Left hindlimb (tissue), 1 donor: ENCODE measurements at places on chromosomes 5 and 9.

DNA sequence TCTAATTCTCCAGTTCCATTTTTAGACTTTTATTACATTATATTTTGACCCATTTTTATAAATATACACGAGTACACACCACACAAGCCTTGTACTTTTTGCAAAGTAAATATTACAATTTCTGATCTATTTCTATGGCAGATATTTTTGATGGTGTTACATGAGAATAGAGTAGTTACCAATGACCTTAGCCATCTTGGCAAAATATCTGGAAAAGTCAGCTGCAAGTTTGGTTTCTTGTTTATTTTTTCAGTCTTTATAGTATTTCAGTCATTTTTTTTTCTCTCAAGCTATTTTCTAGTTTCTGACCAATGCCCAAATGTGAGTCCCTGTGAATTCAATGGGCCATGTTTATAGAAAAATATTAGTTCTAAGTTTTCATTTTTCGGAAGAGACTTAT, 64.0 kb upstream of the TMC1 start:
- no peak for DNase-seq

GRCh38 chr5:77333451-77334123, 123.1 kb downstream of the PDE8B start:
- no peak for DNase-seq

GRCh38 chr5:55234121-55234700, 803 bp upstream of the CCNO start:
- DNase-seq, result no peak

DNA sequence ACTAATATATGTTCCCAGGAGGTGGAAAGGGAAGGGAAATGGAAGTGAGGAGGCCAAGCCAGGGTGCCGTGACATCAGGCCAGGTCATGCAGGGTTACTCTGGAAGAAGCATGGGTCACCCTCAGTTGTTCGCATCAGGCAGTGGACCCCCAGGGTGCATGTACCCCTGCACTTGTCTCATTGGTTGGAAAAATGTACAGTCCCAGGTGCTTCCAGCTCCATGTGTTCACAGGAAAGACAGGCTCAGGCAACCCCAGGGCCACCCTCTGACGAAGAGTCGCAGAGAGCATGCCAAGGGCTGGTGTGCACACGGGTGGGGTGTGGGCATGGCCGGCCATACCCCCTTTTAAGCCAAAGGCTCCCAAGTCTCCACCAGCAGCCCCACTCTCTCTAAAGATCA, 208.9 kb downstream of the AOPEP start:
- DNase-seq, result no peak

DNA sequence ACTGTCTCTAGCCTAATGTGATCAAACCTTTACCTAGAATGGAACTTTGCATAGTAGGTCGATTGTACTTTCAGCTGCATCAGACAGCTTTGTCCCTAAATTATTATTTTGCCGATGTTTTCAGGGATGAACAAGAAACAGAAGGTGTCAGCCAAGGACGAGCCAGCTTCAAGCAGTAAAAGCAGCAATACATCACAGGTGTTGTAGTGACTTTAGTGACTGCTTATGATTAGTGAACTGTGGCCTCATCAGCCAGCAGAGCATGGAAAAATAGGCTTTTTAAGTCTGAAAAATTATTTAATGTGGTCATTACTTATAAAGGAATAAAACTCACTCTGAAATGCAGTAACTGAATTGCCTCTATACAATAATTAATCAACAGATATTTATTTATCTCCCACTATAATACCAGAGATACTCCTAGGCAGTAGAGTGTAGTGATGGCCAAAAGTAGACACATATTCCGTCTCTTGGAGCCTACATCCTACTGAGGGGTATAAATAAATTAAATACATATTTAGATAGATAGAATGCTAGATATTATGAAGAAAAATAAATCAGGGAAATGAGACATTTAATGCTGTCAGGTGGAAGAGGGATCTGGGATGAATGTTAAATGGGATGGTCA, 166.3 kb downstream of the PARP8 start:
- DNase-seq, result no peak

DNA sequence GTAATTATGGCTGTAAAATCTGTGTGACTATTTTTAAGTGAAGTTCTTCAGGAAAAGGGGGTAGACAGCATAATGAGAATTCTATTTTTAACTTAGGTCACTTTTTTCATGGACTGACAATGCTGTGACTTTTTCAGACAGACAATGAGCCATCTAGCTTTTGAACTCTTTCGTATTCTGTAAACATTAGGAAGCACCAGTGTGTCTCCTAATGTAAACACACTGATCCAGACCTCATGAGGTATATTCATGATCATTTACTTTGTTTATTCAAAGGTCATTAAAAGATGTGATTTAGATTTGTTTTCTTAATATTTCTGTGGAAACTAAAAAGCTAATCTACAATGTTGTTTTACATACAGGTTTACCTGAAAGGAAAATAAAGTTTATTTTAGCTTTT, 352.6 kb downstream of the ADGRV1 start:
- no peak for DNase-seq

GRCh38 chr9:72675586-72675985, 154.2 kb downstream of the TMC1 start:
- DNase-seq, result no peak

DNA sequence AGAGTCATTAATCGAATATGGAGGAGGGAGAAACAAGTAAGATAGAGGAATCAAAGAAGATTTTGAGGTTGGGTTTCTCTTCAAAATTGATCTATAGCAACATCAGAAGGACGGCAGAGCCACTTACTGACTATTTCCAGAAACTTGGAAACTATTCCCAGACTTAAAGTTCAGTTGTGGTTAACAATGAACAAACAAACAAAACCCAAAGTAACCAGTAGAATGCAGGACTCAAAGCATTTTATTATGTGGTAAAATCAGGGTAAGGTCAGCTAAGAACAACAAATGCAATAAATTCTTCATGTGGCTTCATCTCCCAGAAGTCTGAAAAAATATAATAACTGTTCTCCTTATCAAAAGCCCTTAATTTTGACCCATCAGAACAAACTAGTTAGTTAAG, 54.9 kb upstream of the OSMR start:
- no peak for DNase-seq

- DNase-seq, result no peak
These were observed 121.4 kb downstream of the DMRT2 start for GRCh38 chr9:1171546-1171945.

- no peak for DNase-seq
These were observed 20.8 kb downstream of the RGS3 start for GRCh38 chr9:113484258-113484730.

DNA sequence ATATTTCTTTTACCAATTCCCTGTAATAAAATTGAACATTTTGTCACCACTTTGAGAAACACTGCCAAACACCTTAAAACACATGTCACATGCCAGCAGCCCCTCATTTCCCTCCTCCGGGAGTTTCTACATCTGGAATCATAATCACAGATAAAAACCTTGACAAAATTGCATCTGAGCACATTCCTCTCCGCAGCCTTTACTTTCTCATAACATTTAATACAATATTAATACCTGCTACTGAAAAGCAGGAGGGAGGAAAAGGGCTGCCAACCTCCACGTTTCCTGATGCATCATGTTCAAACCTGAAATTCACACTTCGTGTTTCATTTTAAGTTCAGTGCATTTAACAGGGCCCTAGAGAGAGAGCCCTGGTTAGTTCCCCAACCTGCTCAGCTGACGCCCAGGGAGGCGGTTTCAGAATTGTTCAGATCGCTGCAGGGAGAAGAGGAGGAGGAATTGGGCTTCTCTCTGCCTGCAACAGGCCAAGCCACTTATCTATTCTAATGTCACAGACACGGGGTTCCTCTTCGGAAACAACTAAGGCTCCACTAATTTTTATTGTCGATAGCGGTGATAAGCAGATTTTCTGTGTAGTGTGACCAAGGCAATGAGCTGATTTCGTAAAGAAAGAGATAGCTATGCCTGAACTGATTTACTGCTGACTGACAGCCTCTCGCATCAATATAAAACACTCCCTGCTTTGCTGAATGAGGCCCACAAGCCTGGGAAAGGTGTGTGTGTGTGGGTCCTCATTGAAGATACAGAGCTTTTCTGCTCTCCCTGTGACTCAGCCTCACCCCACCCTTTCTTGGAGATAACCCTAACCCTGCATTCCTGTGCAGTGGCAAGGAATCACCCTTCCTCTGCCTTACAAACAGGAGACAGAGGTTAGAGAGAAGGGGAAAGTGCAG, 4.9 kb upstream of the LHX2 start:
- peak; percentile 17 for DNase-seq

- DNase-seq, result no peak
These were observed 163.5 kb downstream of the CD180 start for GRCh38 chr5:67032921-67033664.

GRCh38 chr9:137960496-137960895, 82.9 kb downstream of the CACNA1B start:
- DNase-seq, result no peak

DNA sequence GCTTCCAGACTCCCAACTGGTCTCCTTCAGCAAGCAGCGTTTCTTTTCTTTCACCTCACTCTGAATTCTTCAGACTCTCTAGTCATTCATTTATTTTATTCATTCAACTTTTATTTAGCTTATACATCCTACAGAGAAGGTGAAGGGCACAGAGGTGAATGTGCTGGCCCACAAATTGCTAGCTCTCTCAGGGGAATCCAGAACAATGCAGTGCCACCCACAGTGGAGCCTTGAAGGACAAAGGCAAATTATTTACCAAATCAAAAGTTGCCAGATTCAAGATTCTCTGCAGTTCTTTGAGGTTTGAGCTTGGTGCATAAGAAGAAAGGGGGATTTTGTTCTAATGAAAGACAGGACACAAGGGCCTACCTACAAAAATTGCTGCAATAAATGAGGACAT, 29.7 kb downstream of the GRIA1 start:
- DNase-seq, result no peak

GRCh38 chr9:110217656-110218099, 9.7 kb upstream of the C9orf152 start:
- no peak for DNase-seq

DNA sequence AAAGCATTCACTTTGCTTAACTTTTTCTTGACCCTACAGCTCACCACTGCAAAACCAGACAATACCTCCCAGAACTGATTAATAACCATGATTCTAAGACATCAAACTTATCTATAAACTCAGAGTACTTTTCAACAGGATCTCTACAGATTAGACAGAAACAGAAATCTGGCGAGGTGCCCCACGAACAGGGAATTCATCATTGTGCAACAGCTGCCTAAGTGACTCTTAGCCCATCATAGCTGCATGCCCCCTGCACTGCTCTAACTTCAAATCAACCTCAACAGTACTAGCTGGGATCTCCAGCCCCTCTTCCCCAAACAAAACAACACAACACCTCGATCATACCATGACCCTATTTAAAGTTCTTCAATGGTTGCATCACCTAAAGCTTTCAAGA, 16.1 kb upstream of the COL23A1 start:
- no peak for DNase-seq

DNA sequence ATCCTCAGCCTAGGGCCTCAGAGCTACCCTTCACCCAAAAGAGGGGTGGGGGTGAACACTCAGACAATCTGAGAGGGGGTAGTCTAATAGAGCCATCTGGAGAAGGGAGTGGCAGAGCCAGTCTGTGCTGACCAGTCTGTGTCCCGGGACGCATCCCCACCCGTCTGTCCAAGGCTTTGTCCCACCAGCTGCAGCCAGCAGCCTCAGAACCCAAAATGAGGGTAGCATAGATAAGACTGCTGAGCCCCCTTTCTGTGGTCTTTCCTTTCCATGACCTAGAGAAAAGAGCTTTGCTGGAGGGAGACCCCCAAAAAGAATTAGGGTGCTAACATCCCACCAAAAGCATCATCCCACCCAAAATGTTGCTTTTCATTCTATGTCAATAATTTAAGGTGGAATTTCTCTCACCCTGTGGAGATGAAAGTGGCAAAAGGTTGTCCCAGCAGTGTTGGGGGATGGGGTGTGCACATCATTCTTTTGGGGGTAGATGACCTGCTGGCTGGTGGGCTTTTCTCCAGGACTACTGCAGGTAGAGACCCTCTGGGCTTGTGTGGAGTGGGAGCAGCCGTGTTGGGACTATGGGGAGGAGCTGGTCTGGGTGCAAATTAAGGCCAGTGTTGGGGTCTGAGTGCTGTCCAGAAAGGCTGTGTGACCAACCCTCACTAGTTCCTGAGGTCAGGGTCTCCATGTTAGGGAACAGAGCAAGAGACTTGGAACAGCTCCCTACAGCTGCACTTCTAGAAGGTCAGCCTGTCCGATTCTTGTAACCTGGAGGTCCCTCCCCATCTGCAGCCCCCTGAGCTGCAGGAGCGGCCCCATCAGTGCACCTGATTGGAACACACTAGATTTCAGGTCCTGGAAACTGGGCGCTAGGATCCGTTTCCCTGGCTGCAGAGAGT, 19.9 kb downstream of the URM1 start:
- no peak for DNase-seq

DNA sequence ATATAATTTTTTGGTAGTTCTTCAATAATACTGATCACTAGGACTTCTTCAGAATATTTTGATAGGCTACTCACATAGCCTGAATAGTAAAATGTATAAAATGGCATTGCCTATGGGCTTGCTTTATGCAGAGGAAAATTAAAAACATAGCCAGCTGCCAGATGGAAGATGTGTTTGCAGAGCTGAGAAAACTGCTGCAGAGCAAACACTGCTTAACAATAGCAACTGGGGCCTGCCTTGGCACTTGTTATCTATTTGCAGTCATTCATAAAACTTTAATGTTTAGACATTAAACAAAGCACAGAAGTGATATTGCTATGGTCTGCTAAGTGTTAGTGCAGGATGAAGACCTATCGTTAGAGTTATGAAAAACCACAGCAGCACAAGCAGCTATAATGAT, 151.5 kb upstream of the SMC2 start:
- DNase-seq, result no peak

GRCh38 chr5:93995126-93995621, 253.8 kb upstream of the POU5F2 start:
- no peak for DNase-seq

- no peak for DNase-seq
These were observed 236.7 kb downstream of the PIK3R1 start for GRCh38 chr5:68452286-68452685.

DNA sequence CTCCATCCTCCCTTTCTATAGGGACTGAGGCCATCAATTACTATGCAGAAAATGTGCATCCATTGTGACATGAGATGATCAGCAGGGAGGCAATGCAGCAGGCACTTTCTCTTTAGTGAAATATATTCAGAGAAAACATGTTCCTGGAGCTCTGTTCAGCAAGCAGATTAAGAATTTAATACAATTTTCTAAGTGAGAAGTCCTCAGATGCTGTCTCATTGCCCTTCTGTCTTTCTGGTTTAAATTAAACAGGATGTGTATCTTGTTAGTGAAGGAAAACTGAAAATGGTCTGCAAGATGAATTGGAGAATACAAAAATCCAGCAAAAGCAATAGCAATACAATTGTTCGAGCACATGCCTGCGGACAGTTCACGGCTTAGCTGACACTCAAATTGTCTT, 445.8 kb upstream of the RIOK2 start:
- no peak for DNase-seq
